CD4-positive, alpha-beta T cell treated with Interleukin-15 for 4 hours (primary cell): ENCODE measurements at places on chromosomes 1 and 21.

DNA sequence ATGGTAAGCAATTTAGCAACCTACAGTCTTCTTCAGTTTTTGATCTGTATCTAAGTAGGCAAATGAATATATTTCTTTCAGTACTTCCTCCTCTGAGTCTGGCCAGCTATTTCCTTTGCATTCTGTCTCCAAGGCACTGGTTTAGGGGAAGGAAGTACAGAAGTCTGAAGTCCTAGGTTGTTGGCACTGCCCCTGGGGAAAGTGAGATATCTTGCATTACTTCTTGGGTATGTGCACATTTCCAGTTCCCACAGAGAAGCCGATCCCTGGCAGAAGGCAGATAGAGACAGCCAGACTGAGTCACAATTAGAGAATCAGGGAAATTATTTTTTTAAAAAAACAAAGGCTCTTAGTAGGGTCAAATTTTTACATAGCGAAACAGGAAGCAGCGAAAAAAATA is 98.8 kb downstream of the RASAL2 start:
- no peak for DNase-seq

DNA sequence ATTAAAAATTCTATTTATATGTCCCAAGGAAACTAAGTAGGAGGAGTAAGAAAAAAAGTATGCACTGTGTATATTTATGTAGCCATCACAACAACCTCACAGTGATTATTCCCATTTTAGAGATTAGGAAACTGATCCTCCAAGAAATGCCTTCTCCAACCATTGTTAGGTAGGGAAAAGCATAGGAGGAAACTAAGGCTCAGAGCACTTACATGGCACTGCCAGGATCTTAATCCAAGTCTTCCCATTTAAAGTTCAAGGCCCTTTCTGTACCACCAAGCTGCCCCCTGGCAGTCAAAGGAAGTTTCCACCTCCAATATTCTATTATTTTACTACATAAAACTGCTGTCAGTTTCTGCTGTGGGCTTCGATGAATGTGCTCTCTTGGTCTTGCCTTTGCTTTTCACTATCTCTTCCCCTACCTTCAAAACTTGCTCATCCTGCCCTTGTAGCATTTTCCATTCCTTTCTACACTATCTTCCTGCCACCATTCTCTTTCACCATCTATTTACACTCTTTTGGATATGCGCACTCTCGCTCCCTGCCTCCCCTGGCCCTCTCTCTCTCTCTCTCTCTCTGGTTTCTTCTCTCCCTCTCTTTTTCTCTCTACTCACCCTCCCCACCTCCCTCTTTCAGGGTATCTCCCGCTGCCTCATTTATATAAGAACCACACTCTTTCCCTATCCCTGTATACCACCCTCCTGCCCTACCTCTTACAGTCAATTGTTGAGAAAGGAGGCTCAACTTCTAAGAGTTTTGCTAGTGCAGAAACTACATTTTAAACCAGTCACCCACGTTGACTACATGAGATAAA is 34.0 kb downstream of the PUM1 start:
- DNase-seq: no peak

- no peak for DNase-seq
Measured at GRCh38 chr1:77026135-77026534, 158.9 kb downstream of the ST6GALNAC5 start.

DNA sequence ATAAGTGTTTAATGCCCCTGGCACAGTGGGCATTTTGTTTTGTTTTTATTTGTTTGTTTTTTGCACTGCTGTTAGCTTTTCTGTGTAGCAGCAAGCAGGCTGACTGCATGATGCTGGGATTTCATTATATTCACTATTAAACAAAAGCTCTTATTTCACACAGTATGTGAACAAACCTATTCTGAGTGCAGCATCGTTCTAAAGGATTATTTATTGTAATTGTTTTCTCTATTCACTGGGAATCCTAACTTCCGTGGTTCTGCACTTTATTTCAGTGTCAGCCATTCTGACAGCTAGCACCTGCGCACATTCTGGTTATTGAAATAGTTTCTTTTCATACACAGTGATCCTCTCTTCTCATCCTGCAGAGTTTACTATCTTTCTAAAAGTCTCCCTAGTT is 595.0 kb downstream of the NEGR1 start:
- no peak for DNase-seq

GRCh38 chr21:45824546-45825215 is 156.9 kb upstream of the COL6A1 start:
- no peak for DNase-seq
